Smooth muscle cell of bladder (primary cell): ENCODE measurements at places on chromosomes 5 and 9. TPM values are rescaled to one million over a fixed set of nuclear protein-coding genes. Genes with fewer than 3 reads are reported as not detected.

The CHSY3 gene
- total RNA-seq: 7.7 and 14.1 TPM in 2 replicates

The CLK4 gene
- 25.0 and 27.8 TPM in 2 replicates for total RNA-seq

The ADAMTS19 gene
- total RNA-seq: 36.3 and 87.6 TPM in 2 replicates

The ANGPTL2 gene
- total RNA-seq: 125 and 167 TPM in 2 replicates

The ZNF366 gene
- not detected in 2 replicates for total RNA-seq

The EPB41L4B gene
- under 0.01 and 0.09 TPM in 2 replicates for total RNA-seq

The ANKRD20A1 gene
- under 0.01 and 0.14 TPM in 2 replicates for total RNA-seq

The INSL6 gene
- not detected in 2 replicates for total RNA-seq

The SV2C gene
- total RNA-seq: not detected in 2 replicates

The CDX1 gene
- under 0.01 and 0.09 TPM in 2 replicates for total RNA-seq

The PDGFRB gene
- 97.1 and 121 TPM in 2 replicates for total RNA-seq

The IER5L gene
- total RNA-seq: 38.0 and 70.7 TPM in 2 replicates

The OLFM1 gene
- 3.9 and 5.5 TPM in 2 replicates for total RNA-seq

The WNT8A gene
- total RNA-seq: not detected in 2 replicates

The TMED7 gene
- 132 and 142 TPM in 2 replicates for total RNA-seq

The FAM221B gene
- total RNA-seq: not detected in 2 replicates

The CCL21 gene
- total RNA-seq: not detected in 2 replicates

The FAM169A gene
- total RNA-seq: under 0.01 and 0.09 TPM in 2 replicates

The CDH6 gene
- 40.0 and 42.6 TPM in 2 replicates for total RNA-seq

The PPP6C gene
- total RNA-seq: 9.0 and 9.4 TPM in 2 replicates

The GGTA1 gene
- not detected in 2 replicates for total RNA-seq

The TMEM250 gene
- total RNA-seq: 24.7 and 48.6 TPM in 2 replicates

The TXNDC8 gene
- not detected in 2 replicates for total RNA-seq

The PCDHA3 gene
- total RNA-seq: 0.14 and 0.28 TPM in 2 replicates
